ENCODE measurements at places on chromosomes 2 and 18. TPM values are rescaled to one million over a fixed set of nuclear protein-coding genes. Genes with fewer than 3 reads are reported as not detected.

- no peak for DNase-seq
These were observed 113.6 kb upstream of the STK17B start for GRCh38 chr2:196284866-196285557.

DNA sequence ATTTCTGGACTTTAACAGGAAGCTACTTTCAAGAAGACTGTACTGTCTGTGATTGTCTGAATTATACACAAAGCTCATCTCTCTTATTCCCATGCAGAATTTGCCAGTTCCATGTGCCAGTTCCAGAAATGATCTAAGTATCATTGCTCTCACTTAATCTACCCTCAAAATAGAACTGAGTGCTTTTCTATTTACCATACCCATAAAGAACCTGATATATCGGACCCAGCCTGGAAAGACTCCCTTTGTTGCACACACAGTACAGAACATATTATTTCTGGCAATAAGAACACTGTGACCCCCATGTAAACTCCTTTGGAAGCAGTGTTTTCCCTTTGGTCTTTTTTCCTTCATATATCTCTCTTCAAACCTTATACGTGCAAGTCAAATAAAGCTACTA lies 102.3 kb upstream of the TTN start:
- no peak for DNase-seq

The PROKR1 gene
- total RNA-seq, result 0.18 TPM

The PIEZO2 gene
- 26.8 TPM for total RNA-seq

GRCh38 chr2:234130777-234131181 lies 80.3 kb downstream of the SPP2 start:
- DNase-seq, result no peak

DNA sequence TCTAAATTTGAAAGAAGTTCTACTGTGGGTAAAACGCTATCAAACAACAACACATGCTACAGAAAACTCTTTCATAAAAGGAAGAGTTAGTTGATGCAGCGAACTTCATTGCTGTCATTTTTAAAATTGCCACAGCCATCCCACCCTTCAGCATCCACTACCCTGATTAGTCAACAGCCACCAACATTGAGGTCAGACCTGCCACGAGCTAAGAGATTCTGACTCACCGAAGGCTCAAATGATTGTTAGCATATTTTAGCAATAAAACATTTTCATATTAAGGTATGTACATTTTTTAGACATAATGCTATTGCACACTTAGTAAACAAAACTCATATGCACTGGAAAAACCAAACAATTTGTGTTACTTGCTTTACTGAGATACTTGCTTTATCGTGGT lies 347.1 kb downstream of the CLIP4 start:
- no peak for DNase-seq

DNA sequence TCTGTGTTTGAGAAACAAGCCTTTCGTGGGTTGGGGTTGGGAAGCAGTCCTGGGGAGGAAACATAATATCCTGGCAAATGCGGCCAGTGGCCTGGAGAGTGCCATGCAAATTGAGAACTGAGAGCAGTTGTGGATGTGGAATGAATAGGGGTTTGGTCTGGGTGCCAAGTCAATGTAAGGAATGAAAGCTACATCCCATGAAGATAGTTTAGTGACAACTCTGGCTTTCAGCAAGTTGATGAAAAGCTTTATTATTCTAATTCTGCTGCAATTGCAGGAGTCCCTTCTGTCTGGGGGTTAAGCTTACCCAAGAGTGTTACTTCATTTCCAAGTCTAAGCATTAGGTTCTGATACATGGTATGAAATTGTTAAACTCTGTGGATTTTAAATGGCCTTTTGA lies 771.6 kb downstream of the DPP10 start:
- DNase-seq, result no peak

DNA sequence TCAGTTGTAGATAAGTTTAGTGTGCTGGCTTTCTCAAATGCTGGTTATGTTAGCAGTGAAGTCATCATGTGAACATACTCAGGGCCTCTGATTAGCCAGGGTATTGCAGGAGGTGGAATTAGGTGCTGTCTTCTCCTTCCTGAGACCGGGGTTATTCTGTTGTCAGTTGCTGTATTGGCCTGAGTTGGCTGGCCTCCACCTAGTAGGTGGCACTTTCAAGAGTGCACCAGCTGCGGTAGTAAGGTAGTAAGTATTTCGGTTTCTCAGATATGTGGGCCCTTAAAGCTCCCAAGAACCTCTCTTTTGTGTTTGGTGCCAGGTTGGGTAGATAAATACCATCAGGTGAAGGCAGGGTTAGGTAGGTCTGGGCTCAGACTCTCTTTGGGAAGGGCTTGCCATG lies 1430.5 kb upstream of the CELF4 start:
- no peak for DNase-seq

- no peak for DNase-seq
These were observed 200.9 kb upstream of the EPAS1 start for GRCh38 chr2:46096260-46096659.

The GREB1 gene
- total RNA-seq, result 6.5 TPM

GRCh38 chr18:34509879-34510586 lies 200.1 kb upstream of the DTNA start:
- no peak for DNase-seq

GRCh38 chr2:20614201-20615067 lies 36.5 kb downstream of the HS1BP3 start:
- DNase-seq, result peak; percentile 65

The PRSS56 gene
- not detected for total RNA-seq

- no peak for DNase-seq
These were observed 75.6 kb downstream of the LRP2 start for GRCh38 chr2:169286624-169287231.

The TBR1 gene
- total RNA-seq, result not detected

- DNase-seq, result no peak
These were observed 41.6 kb downstream of the DHRS9 start for GRCh38 chr2:169110916-169111315.

Measured in sciatic nerve (tissue), 2 donors.